ENCODE measurements at places on chromosomes 11 and 22.

DNA sequence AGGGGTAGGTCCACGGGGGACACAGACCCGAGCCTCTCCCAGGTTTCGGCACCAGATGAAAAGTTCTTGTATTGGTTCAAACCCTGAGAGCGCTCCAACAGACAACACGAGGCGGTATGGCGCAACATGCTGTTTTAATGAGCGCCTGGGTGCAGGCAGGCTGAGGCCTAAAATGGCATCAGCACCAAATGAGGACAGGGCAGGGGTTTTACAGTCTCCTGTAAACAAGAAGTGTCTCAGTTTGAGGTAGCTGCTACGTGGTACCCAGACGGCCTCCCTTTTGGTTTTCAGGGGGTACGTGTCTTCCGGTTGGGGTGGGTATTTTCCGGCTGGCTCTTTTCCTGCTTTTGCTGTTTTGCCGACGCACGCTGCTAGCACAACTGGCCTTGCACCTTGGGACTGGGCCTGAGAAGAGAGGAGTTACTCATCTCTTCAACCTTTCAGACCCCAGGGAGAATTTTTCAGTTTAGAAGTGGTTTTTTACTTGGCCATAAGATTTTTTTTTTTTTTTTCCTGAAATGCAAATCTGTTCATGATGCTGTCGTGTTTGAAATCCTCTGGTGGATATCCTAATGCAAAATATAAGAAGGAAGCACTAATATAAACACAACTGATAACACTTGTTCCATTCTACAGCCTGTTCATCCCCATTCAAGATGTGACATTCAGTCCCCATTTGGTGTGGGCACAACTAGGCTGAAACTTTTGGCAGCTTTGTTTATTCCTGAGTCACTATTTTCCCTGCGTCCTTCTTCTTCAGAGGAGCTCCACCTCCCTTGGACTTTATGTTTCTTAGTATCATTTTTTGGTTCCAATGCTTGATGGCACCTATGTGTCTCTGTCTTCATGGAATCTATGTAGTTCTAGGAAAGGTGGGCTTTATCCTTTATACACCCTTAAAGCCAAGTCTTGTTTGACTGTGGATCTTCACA is 6.5 kb downstream of the PPFIBP2 start:
- DNase-seq, result no peak
- H3K27me3 ChIP-seq, result peaks cover 15% of the 10 kb centered on the region
- H3K4me1 ChIP-seq, result no peaks in the 10 kb centered on the region
- no peak overlapping the region for H3K4me3 ChIP-seq
- no peaks in the 10 kb centered on the region for H3K36me3 ChIP-seq

GRCh38 chr22:40533712-40534378 is 102.7 kb downstream of the MRTFA start:
- peaks cover 27% of the 10 kb centered on the region for H3K4me1 ChIP-seq
- peaks cover 2% of the 10 kb centered on the region for H3K27me3 ChIP-seq
- DNase-seq, result no peak
- peaks cover 9% of the 10 kb centered on the region for H3K36me3 ChIP-seq
- no peak overlapping the region for H3K27ac ChIP-seq

- H3K4me3 ChIP-seq, result no peak overlapping the region
- no peaks in the 10 kb centered on the region for H3K4me1 ChIP-seq
- DNase-seq, result no peak
- H3K27me3 ChIP-seq, result peaks cover 1% of the 10 kb centered on the region
- no peak overlapping the region for H3K27ac ChIP-seq
Measured at GRCh38 chr11:6547177-6547576, 50.1 kb downstream of the DNHD1 start.

- no peak overlapping the region for H3K27ac ChIP-seq
- no peaks in the 10 kb centered on the region for H3K4me1 ChIP-seq
- no peak overlapping the region for H3K4me3 ChIP-seq
- no peak for DNase-seq
Measured at GRCh38 chr22:39139933-39140332, 12.5 kb downstream of the CBX7 start.

GRCh38 chr22:24969560-24970301 is 17.2 kb downstream of the KIAA1671 start:
- H3K36me3 ChIP-seq, result no peaks in the 10 kb centered on the region
- no peak overlapping the region for H3K4me3 ChIP-seq
- peak overlapping the region; percentile 96 for H3K27ac ChIP-seq
- no peaks in the 10 kb centered on the region for H3K27me3 ChIP-seq
- peak; percentile 24 for DNase-seq

GRCh38 chr11:114925591-114925990 is 247.3 kb downstream of the NXPE2 start:
- no peak for DNase-seq
- peaks cover 1% of the 10 kb centered on the region for H3K27me3 ChIP-seq
- H3K4me1 ChIP-seq, result no peaks in the 10 kb centered on the region
- no peaks in the 10 kb centered on the region for H3K36me3 ChIP-seq
- H3K27ac ChIP-seq, result no peak overlapping the region

DNA sequence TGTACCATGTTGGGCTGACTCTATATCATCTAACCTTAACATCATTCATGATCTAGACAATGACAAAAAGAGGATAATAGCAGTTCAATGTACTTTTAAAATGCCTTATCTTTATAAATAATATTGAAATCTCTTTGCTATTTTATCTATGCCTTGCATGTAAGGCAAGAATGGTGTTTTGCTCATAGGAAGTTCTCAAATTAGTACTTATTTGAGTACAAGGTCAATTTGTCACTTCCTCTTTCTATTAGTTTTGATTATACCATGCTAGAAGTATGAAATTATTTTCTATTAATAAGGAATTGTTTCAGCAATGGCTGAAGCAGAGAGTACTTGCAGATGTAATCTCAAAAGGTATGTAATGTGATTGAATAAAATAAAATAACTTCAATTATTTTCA is 1285.4 kb upstream of the TENM4 start:
- H3K4me1 ChIP-seq, result peaks cover 8% of the 10 kb centered on the region
- DNase-seq, result no peak
- H3K36me3 ChIP-seq, result no peaks in the 10 kb centered on the region
- H3K4me3 ChIP-seq, result no peak overlapping the region
- no peaks in the 10 kb centered on the region for H3K27me3 ChIP-seq
- no peak overlapping the region for H3K27ac ChIP-seq
